Spleen (tissue), 13 donors: ENCODE measurements at places on chromosomes 2 and 18.

GRCh38 chr2:178229927-178230326 lies 35.6 kb downstream of the OSBPL6 start:
- H3K4me1 ChIP-seq: no peaks in the 10 kb centered on the region
- H3K36me3 ChIP-seq: no peaks in the 10 kb centered on the region
- H3K27me3 ChIP-seq: no peaks in the 10 kb centered on the region
- no peak overlapping the region for H3K27ac ChIP-seq
- H3K4me3 ChIP-seq: no peak overlapping the region

DNA sequence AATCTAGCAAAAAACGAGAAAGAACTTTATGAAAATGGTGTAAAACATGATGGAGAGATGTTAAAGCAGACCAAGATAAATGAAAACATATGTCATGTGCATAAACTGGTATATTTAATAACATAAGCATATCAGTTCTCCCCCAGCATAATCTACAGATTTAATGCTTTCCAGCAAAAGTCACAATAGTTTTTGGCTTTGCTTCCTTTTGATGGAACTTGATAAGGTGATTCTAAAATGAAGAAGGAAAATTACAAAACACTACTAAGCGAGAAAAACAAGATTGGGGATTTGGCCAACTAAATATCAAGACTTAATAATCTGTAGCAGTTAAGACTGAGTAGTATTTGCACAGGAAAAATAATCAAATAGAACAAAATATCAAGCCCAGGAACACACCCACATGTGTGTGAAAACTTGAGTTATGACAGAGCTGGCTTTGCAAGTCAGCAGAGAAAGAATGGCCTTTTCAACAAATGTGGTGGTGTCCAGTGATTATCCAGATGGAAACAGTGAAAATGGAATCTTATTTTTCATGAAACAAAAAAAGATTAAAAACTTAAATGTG lies 83.7 kb upstream of the L3MBTL4 start:
- H3K4me1 ChIP-seq: no peaks in the 10 kb centered on the region
- DNase-seq: no peak
- no peaks in the 10 kb centered on the region for H3K27me3 ChIP-seq
- H3K27ac ChIP-seq: no peak overlapping the region

- H3K27ac ChIP-seq: peak overlapping the region; percentile 24
- H3K27me3 ChIP-seq: no peaks in the 10 kb centered on the region
- no peak overlapping the region for H3K4me3 ChIP-seq
- H3K36me3 ChIP-seq: no peaks in the 10 kb centered on the region
- no peak for DNase-seq
These were observed 1231.7 kb upstream of the ZEB2 start for GRCh38 chr2:145751629-145752028.

- H3K4me3 ChIP-seq: no peak overlapping the region
- no peak for DNase-seq
- H3K27ac ChIP-seq: no peak overlapping the region
- H3K27me3 ChIP-seq: no peaks in the 10 kb centered on the region
- H3K36me3 ChIP-seq: no peaks in the 10 kb centered on the region
These were observed 24.5 kb downstream of the MYO3B start for GRCh38 chr2:170202437-170202836.

DNA sequence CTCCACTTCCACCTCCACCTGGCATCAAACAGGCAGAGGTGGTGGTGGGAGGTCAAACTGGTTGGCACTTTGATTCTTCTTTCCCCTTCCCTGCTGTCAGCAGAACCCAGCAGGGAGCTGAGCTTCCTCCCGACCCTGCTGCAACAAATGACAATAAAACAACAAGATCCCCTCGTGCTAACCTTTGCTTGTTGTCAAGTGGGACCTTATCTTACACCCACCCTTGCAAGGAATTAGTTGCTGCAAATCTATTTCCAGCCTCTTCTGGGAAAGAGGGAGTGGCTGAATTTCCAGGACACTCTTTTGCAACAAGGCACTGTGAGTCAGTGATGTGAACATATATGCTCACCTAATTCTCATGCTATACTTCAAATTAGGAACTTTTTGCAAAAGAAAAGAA lies 655.1 kb downstream of the DSC3 start:
- H3K4me1 ChIP-seq: no peaks in the 10 kb centered on the region
- DNase-seq: no peak
- no peak overlapping the region for H3K27ac ChIP-seq
- H3K4me3 ChIP-seq: no peak overlapping the region
